ENCODE measurements at places on chromosomes 3 and 15.
A peak's percentile ranks its signal among the peaks of the same experiment; 100 is the strongest.

GRCh38 chr3:87742250-87742649 is 316.6 kb downstream of the CGGBP1 start:
- DNase-seq, result no peak

DNA sequence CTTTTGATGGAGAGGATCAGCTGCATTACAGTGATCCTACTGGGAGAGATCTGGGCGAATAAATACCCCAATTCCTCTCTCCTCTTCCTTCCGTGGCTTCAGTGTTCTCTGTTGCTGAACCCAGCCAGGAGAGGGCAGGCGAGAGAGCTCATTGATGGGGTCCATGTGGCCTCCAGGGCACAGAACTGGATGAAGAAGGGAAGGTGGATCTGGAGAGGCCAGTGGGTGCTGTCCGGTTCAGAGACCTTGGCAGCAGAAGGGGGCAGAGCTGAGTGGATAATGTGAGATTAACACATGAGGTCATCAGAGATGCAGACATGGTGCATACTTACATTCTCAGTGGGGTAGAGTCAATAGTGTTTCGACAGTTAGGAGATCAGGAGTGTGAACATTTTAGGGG is 193.6 kb downstream of the CLSTN2 start:
- peak; percentile 12 for DNase-seq

- no peak for DNase-seq
These were observed 8.3 kb downstream of the LSM3 start for GRCh38 chr3:14186854-14187458.

- no peak for DNase-seq
These were observed 915 bp upstream of the APH1B start for GRCh38 chr15:63276342-63277037.

GRCh38 chr3:124034016-124034843 is 42.3 kb upstream of the ROPN1 start:
- no peak for DNase-seq

GRCh38 chr3:123807820-123808219 is 76.3 kb downstream of the MYLK start:
- DNase-seq, result no peak

DNA sequence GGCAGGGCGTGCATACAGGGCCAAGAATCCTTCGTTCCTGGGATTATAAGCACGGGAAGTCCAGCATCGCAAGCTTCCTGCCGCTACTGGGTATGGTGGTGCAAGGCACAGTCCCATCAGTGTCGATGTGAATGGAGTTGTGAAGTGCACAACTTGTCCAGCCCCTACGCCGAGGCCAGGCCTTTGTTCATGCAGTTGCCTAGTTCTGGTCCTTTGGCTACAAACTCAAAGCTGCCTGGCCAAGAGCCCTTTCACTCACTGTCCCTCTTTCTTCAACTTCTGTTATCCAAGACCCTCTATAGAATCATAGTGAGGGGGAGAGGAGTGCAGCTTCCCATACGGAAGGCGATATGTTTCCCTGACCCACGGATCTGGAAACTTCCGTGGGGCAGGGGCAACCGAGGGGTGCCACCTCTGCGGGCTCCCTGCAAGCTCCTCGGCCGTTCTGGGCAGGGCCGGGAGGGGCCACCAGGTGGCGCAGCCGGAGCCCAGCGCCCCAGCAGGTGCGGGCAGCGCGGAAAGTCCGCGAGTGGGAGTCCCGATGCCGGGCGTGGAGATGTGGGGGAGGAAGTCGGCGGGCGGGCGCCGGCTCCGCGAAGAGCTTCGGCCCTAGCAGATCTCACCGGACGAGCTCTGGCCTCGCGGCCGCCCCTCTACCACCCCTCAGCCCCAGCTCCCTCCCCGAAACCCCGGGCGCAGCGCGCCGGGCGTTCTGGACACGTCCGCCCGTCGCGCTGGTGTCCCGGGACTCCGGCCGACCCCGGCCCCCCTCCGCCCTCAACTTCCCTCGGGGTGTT is 693 bp downstream of the RASGRP1 start:
- peak; percentile 20 for DNase-seq

DNA sequence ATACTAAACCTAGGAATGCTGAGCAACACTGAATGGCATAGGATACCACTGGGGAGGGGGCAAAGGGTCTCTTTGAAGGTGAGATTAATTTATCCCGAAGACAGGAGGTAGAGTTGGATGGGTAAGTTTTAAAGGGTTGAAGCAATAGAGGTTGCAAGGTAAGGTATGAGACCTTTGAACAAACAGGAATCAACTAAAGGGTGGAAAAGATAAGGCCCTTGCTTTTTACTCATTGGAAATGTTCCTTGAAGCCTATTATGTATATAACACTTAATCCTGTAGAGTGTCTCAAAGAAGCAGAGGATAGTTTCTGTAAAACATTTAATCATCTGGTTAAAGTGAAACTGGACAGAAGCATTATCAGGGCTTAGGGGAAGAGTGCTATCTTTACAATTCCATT is 5.7 kb downstream of the ABHD5 start:
- DNase-seq, result no peak

DNA sequence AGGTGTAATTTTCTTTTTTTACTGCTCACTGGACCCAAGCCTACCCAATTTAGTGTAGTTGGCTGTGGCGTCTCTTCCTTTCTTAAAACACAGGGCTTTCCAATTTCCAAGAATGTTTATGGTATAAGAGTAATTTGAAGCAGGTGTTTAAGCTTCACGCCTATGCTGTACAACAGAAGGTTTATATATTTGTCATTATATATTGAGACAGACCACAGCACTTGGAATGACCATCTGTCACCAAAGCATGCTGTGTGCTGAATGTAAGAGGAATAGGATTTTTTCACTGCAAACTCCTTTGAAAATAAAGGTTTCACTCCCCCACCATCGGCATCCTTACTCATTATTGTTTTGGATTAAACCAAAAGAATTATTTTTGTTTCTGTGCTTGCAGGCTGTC is 325.7 kb downstream of the OTOL1 start:
- DNase-seq, result no peak

Data from gastrocnemius medialis (tissue), 4 donors.